ENCODE measurements at places on chromosomes 2 and 18.
A peak's percentile ranks its signal among the peaks of the same experiment; 100 is the strongest.

GRCh38 chr2:15230599-15231192 is 330.4 kb downstream of the NBAS start:
- DNase-seq = no peak

- no peak for DNase-seq
Observed at GRCh38 chr2:46277431-46278190, 19.6 kb upstream of the EPAS1 start.

DNA sequence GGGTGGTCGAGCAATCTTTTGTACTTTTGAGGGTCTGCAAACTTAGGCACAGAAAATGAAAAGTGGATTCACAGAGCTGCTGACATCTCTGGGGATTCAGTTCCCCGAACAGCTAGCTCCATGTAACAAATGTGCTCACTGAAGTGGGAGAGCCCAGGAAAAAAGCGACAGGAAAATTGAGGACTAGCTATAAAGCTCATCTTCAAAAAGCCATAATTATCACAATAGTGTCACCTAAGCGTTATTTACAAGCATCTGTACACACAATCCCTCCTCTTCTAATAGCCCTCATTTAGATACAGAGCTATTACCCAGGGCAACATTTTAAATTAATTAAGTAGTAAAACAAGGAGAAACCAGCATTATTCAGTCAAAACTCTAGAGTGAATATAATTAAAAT is 36.1 kb downstream of the RNF152 start:
- peak; percentile 1 for DNase-seq

- DNase-seq = no peak
Observed at GRCh38 chr2:59395119-59395518, 1154.0 kb upstream of the FANCL start.

- no peak for DNase-seq
Observed at GRCh38 chr18:3748086-3748485, 298.1 kb downstream of the TGIF1 start.

DNA sequence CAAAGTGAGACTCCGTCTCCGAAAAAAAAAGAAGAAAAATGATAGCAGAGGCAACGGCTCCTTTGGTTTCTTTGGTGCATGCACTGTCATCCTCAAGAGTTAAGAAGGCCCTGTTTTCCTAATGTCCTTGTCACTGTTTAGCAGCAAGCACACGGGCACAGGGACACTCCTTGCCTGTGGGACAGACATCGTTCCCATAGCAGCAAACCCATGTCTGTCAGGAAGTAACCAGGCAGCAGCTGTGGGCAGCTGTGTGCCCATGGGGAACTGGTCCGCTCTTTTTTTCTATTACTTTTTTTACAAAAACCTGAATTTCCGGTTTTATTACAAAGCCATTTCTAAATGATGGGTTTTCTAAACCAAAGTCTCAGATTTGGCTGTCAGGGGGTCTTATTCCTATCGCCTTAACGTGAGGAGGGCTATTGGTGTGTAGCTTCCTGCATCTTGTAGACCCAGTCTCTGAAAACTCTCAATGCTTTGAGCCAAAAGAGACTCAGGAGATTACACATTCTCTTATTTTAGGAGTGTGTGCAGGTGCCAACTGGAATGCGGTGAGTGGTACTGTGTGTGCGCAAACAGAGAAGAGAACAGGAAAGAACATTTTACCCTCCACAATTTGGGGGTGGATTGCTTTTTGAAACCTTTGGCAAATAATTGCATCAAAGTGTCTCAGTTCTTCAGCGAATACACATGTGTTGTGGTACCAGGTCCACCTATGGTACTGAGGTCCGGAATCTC is 109.6 kb downstream of the COLEC12 start:
- DNase-seq = no peak

DNA sequence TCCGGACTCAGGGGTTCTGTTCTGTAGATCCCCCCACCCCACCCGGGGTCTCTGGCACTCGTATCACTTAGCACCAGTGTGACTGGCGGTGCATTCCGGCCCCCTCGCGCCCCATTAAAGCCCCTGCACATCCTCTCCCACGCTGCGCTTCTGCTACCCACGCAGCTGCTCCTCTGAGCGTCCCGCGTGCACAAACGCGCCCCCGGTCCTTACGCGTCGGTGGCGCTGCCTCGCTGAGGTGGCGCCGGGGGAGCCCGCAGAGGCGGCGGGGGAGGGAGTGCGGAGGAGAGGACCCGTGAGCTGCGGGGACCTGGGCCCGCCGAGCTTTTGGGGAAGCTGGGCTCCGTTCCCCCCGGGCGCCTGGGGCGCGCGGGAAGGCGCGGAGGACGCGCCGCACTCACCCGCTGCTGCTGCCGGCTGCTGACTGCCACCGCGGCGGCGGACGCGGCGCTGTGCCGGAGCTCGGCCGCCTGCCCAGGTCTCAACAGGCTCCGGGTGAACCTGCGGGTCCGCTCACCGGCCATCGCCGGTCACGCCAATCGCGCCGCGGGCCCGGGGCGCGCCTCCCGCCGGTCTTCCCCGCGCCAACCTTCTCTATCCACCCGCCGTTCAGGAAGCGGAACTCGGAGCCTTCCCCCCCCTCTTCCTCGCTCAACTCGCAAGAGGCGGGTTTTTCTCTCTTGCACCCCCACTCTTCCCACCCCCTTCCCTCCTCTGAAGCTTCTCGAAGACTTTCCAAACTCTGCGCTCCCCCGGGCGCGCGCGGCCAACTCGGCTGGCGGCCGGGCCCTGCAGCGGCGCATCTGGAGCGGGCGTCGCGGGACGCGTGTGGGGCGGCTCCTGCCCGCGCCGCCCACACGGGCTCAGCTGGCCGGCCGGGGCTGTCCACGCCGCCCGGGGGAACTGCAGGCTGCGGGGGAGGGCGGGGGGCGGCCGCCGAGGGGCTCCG is at the start of gene DOCK10:
TSS of gene DOCK10 (minus strand) at position 618 of the 949 bp plus-strand sequence. CDS start at position 524, 94 bp downstream.
- DNase-seq = no peak

- no peak for DNase-seq
Observed at GRCh38 chr2:161332371-161332967, 24.2 kb downstream of the PSMD14 start.

- no peak for DNase-seq
Observed at GRCh38 chr18:61699397-61700110, 193.3 kb downstream of the RNF152 start.

DNA sequence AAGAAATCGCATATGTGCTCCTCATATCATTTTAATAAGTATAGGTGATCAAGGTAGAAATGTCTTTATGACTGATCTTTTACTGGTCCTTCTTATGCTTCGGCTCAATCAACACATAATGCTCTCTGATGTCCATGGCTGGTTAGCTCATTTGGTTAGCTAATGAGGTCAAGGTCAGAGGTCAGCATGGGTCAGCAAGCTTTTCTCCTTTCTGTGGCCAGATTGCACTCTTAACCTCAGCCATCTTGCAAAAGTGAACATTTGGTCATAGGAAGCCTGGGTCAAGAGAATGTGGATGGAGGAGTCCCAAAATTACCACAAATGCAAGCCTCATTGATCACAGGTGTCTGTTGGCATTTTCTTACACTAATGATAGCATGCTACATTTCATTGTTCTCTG is 35.4 kb upstream of the DARS1 start:
- DNase-seq = no peak

DNA sequence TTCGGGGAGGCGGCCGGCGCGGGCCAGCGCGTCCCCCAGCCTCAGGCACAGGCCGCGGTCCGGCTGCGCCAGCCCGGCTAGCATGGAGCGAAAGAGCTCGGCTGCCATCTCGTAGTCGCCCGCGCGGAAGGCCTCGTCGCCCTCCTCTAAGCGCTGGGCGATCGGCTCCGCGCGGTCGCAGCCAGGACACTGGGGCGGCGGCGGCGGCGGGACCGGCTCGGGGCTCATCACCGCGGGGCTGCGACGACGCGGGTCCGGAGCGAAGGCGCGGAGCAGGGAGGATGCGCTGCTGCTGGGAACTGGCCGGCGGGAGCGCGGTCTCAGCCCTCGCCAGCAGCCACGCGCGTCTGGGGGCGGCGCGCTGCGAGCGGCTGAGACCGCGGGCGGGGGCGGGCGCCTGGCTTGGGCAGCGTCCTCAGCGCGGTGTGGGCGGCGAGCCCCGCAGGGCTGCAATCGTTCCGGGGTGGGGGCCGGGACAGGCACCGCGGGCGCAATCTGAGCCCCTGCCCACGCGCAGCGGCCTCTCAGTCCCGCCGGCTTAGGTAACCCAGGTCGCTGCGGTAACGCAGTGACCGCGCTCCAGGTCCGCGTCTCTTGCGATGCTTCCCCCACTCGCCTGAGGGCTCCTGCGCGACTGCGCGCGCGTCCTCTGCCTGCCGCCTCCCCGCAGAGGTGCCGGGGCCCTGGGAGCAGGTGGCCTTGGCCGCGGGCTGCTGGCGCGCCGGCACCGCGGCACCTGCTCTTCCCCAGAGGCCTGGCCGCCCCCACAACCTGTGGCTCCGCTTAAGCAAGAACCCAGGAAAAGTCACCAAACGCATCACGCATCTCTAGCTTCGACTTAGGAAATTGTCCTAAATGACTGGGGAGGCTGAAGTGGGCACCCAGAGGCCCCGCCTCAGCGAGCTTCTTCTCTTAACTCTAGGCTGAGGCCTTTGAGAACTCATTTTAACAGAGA is at the start of gene LONRF2:
TSS of gene LONRF2 (minus strand) at position 636 of the 955 bp plus-strand sequence. CDS start at position 228, 408 bp downstream.
- peak; percentile 44 for DNase-seq

- DNase-seq = no peak
Observed at GRCh38 chr2:167335541-167335992, 447.3 kb downstream of the XIRP2 start.

DNA sequence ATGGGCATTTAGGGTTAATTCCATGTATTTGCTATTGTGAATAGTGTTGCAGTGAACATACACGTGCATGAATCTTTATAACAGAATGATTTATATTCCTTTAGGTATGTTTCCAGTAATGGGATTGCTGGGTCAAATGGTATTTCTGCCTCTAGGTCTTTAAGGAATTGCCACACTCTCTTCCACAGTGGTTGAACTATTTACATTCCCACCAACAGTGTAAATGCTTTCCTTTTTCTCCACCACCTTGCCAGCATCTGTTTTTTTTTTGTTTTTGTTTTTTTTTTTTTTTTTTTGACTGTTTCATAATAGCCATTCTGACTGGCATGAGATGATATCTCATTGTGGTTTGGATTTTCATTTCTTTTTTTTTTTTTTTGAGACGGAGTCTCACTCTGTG is 62.4 kb downstream of the GTF3C3 start:
- DNase-seq = no peak

- no peak for DNase-seq
Observed at GRCh38 chr2:235018838-235019237, 67.0 kb downstream of the SH3BP4 start.

- DNase-seq = no peak
Observed at GRCh38 chr2:234788841-234789240, 163.0 kb upstream of the SH3BP4 start.

GRCh38 chr2:220002699-220003098 is 375.3 kb downstream of the SLC4A3 start:
- DNase-seq = no peak

DNA sequence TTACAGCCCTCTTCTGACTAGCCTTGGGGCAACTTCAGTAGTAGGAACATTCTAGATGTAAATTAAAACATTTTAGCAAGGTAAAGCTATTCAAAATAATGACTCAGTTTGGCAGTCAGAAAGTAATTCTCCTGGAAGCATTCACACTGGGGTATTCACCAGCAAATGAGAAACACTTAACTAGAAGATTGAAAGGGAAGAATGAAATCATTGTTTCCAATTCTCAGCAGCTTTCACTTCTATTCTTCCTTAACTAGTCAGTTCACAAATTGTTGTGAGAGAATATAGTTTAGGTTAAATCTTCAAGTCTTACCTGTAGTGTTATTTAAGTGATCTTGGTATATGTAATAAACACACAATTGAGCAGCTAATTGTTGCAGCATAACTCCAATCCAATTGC is 1135.6 kb upstream of the FAM98A start:
- no peak for DNase-seq

DNA sequence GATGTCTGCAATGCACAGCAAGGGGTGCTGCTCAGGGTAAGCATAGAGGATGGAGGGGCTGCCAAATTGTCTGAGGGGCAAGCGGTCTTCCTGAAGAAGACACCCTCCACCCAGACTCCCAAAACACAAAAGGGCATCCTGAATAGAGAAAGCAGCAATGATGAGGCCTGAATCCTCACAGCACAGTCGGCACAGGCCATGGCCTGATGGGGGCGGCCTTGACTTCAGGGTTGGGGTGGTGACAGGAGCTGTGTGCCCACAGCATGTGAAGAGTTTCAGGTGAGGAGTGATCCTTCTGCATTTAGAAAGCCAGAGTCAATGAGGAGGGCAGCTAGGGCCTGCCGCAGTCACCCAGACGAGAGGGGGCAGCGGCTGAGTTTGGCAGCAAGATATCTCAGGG is 159.4 kb downstream of the GALNT14 start:
- DNase-seq = no peak

DNA sequence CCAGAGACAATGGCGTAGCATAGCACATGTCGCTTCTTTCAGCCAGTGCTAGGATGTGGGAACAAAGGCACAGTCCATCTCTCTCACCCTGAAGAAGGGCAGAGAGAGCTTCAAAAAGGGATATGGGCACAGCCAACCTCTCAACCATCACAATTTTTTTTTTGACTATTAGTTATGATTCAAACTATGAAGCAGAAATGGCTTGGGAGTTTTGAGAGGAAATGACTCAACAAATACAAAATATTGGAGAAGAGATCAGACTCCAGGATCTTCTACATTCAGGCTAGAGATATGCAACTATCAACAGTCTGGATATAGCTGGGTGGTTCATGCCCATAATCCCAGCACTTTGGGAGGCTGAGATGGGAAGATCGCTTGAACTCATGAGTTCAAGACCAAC is 109.1 kb downstream of the MCFD2 start:
- no peak for DNase-seq

- DNase-seq = no peak
Observed at GRCh38 chr2:126228531-126228930, 427.4 kb upstream of the GYPC start.

DNA sequence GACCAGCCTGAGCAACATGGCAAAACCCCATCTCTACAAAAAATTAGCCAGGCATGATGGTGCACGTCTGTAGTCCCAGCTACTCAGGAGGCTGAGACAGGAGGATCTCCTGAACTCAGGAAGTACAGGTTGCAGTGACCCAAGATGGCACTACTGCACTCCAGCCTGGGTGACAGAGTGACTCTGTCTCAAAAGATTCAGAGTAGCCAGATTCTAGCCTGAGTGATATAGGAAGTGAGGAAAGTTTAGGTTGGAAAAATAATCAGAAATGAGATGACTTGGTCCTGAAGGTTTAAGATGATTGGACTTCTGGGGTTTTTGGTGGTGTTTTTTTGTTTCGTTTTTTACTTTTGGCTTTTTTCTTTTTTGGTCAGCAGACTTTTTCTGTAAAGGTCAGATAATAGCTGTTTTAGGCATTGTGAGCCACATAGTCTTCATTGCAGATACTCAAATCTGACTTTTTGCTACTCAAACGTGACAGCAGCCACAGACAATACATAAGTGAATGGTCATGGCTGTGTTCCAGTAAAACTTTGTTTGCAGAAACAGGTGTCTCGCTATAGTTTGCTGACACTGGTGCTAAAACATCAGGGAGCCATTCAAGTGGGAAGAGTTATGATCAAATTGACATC is 104.1 kb upstream of the UBXN4 start:
- no peak for DNase-seq

GRCh38 chr2:126658319-126658904 is 2.5 kb downstream of the GYPC start:
- no peak for DNase-seq

DNA sequence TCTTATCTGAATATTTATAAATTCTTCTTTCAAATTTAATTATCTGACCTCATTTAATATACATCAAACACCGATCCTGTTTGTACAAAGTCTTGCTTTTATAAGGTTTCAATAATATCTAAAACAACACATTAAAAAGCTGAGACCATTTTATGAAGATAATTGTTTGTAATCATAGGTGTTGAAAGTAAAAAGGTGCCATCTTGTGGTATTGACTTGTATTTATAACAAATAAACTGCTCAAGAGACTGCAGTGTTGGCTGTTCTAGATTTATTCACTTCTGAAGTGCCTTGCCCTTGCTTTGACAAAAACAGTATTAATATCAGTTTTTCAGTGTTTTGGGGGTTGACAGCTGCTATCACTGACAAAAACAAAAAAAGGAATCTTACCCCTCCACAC is 286.8 kb upstream of the HNMT start:
- DNase-seq = no peak
